ENCODE measurements at places on chromosomes 16 and 17.

GRCh38 chr17:57518587-57519581 lies 226.2 kb downstream of the CCDC182 start:
- no peak for DNase-seq

DNA sequence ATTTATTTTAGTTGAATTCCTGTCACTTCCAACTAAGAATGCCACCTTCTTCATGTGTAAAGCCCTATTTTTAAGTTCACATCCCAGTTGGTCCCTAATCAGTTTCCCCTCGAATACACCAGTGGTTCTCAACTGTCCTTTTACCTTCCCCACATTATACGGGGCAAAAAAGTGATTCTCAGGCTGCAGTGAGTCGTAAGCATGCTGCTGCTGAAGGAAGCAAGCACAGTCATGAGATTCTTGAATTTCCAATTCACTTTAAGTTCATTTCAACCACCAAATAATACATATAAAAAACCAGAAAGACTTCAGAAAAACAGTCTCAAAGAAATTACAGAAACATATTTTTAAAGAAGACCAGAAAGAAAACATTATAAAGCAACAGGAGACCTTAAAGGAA lies 47.9 kb downstream of the UBE2G1 start:
- no peak for DNase-seq

- DNase-seq, result no peak
Observed at GRCh38 chr17:12898110-12898509, 108.8 kb downstream of the ARHGAP44 start.

DNA sequence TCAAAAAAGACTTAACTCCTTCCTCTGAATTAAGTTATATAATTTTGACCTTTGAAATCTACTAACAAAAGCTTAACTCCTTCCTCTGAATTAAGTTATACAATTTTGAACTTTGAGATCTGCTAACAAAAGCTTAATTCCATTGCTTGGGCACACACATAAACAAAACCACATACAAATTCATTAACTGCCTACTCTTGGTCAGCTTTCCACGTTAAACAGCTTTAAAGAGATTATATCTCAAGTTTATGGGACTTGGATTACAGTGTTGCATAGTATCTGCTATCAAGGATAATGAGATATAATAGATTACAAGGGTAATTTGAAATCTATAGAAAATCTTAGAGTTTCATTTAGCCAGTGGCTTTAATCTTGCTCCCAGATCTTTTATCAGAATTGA lies 23.5 kb downstream of the COX10 start:
- DNase-seq, result no peak

- DNase-seq, result peak; percentile 61
Observed at GRCh38 chr17:17672453-17673368, 8.5 kb upstream of the RAI1 start.

Measured in SW480 (cell line).